Fibroblast of the aortic adventitia (primary cell): ENCODE measurements at places on chromosomes 4 and X.

GRCh38 chr4:112348488-112349158 lies 51.5 kb downstream of the ALPK1 start:
- DNase-seq, result peak; percentile 52

DNA sequence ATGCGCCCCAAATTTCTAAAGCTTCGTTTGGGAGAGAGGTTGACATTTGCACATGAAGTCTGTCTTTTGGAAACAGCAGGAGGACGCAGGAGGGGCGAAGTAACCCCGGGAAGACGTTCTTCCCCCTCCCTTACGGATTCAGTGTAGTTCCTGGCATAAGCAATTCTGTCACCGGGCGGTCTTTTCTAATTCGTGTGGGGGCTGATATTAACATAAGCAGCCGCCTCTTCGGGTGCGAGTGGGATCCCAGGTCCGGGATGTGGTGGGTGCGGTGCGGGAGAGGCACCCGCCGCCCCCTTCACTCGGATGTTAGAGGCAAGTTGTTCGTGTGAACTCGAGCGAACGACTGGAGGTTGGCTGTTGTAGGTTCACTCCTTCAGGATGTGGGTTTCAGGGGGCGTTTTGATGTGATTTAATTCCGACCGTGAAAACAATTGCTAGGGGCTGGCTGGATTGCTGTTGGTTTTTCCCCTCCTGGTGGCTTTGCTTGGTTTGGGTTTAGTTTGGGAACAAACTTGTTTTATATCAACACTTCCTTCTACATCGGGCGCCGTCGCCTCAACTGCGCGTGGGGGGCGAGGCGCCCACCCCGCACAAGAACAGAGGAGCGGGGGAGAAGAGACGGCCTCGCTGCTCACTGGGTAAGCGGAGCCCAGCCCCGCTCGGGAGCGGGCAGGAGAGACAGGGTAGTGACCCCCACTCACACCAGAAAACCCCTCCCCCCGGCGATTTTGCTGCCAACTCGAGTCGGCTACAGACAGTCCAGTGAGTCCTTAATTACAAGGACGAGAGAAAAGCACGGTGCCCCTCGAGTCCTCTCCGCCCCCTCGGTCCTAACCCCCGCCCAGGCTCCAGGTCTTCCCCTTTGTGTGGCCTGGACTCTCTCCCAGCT lies 2.9 kb upstream of the LEF1 start:
- no peak for DNase-seq

- no peak for DNase-seq
Observed at GRCh38 chr4:3419836-3420605, 21.7 kb upstream of the HGFAC start.

GRCh38 chr4:14726877-14727361 lies 275.4 kb upstream of the CPEB2 start:
- peak; percentile 57 for DNase-seq

GRCh38 chrX:44733931-44734330 lies 109.9 kb upstream of the DUSP21 start:
- no peak for DNase-seq

- DNase-seq, result peak; percentile 13
Observed at GRCh38 chr4:165855191-165855590, 17.8 kb upstream of the TLL1 start.

DNA sequence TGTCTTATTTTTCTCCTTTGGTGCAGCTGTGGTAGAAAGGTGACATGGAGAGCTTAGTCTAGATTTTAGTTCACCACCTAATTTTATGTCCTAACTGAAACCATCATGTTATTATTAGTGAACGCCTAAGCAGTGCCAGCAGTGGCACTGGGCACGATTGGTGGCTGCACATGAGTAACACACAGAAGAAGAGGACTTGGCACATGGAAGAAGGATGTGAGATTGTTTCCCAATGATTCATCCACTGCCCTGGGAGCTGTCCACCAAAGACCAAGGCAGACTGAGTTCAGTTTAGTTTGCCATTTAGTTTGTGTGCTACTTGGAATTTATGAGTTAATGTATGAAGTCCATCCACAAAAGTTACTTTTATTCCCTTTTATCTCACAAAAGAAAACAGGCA lies 68.1 kb upstream of the NAP1L5 start:
- peak; percentile 83 for DNase-seq

DNA sequence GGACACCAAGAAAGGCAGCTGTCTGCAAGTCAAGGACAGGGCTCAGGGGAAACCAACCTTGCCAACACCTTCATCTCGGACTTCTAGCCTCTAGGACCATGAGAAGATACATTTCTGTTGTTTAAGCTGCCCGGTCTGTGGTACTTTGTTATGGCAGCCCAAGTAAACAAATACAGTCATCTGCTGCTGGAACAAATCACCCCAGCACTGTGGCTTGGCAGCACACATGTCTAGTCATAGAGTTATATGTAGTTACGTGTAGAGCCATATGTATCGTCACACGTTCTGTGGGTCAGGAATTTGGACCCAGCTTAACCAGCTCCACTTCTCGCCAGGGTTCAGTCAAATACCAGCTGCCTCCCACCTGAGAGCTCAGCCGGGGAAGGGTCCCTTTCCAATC lies 2.5 kb downstream of the HTT-AS start:
- peak; percentile 43 for DNase-seq

DNA sequence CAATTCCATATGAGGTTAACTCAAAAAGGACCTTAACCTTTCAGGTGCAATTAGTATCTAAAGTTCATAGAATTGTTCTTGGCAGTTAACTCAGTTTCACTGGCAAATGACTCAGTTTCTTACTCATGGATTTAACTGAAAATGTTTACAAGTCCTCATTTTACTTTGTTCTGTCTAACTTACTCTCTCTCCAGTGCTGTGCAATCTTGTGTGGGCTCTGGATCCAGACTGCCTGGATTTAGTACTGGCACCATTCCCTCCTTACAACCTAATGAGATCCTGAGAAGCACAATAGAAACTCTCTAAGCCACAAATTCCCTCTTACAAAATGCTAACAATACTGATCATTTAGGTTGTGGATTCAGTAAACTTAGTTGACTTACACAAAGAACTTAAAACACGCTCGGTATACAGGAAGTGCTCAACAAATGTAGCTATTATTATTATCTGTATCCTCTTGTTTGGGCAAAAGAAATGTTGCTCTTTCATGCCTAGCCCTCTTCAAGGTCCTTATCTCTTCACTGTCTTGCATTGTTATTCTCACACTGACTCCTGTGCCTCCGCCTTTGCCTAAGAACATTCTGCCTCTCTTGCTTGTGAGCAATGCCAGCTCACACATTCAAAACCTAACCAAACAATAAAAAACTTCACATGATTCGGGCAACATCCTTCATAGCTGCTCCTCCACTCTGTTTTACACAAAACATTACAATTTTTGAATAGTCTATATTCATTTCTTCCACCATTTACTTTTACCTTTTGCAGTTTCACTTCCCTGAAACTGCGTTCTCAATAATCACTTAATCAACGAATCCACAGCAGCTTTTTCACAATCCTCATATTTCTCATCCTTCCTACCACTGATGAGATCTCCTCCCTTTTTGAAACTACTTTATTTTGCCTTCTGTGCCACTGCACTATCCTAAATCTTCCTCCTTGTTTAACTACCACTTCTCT lies 91.8 kb downstream of the PDE5A start:
- DNase-seq, result peak; percentile 80

DNA sequence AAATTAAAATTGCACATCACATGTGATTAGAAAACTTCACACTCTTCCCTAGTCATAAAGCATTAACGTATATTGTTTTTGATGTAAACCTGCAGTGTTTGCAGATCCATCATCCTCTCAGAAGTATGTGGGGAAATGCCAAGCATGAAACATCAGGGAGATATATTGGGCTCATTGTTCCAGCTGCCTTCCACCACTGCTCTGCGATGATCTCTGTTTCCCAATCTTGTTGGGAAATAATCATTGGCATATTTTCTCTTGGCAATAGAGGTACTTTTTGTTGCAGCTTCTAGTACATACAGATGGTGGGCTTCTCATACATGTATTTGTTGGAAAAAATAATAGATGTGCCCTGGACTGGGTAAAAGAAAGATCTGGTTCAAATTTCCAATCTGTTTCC lies 466.3 kb upstream of the HS3ST1 start:
- DNase-seq, result peak; percentile 72

- DNase-seq, result no peak
Observed at GRCh38 chr4:109962401-109962800, 49.7 kb downstream of the EGF start.

DNA sequence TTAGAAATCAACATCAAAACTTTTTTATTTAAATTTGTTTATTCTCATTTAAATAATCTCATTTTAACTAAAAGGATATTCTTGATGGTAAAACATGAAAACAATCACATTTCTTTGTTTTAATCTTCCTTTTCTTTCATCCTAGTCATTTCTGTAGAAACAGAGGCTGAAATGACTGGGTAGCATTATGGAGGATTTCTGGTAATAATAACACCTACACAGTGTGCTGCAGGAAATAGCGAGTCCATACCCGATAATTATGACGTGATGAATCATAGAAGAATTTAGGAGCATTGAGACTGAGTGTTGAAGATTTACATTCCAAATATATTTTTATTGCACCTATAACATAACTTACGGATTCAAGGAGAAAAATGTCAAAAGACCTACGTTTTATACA lies 31.4 kb upstream of the BBS12 start:
- no peak for DNase-seq

DNA sequence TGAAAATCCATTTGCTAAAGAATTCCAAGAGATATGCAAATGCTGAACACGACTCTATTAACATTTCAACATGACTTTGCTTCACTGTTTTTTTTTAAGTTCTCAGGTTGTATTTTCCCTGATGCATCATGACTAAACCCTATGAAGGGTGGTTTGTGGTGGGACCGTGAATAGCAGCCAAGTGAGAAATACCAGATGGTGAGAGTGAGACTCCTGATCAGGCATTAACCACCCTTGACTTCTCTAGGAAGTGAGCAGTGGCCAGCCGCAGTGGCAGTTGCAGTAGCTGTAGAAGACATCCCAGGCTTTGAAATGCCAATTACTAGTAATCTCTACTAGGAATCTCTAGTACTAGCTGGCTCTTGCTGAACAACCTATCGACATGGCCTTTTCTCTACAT lies 383.4 kb downstream of the FAM133A start:
- no peak for DNase-seq

DNA sequence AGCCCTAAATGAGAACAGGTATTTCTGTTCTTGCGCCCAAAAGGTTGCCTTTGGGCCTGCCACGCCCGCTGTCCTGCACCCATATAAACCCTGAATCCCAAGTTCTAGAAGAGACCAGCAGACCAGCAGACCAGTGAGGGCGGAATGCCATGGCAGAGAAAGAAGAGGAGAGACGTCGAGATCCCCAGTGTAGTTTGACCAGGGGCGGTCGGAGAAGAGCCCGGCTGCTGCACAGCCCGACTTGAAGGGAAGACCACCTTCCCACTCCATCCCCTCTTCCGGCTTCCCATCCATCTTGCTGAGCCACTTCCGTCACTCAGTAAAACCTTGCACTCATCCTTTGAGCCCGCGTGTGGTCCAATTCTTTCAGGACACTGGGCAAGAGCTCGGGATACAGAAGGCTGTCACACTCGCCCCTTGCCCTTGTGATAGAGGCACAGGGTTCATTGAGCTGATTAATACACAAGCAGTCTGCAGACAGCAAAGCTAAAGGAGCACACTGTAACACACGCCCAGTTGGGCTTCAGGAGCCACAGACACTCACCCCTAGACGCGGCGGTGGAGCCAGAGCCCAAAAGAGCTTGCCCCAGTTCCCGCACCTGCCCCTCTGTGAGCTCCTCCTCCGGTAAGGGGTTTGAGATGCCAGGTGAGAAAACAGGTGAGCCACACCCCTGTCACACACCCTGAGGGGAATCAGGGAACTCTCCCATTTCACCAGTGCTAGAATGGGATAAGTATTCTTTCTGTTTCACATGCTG lies 230.8 kb downstream of the PCDH10 start:
- DNase-seq, result no peak

- DNase-seq, result peak; percentile 19
Observed at GRCh38 chr4:98293104-98293887, 32.1 kb downstream of the RAP1GDS1 start.

GRCh38 chr4:86942185-86942666 lies 7.4 kb downstream of the AFF1 start:
- DNase-seq, result peak; percentile 65

- DNase-seq, result peak; percentile 55
Observed at GRCh38 chrX:154396973-154397887, 947 bp upstream of the RPL10 start.

- peak; percentile 58 for DNase-seq
Observed at GRCh38 chrX:103211012-103211715, 3.7 kb upstream of the BEX4 start.

DNA sequence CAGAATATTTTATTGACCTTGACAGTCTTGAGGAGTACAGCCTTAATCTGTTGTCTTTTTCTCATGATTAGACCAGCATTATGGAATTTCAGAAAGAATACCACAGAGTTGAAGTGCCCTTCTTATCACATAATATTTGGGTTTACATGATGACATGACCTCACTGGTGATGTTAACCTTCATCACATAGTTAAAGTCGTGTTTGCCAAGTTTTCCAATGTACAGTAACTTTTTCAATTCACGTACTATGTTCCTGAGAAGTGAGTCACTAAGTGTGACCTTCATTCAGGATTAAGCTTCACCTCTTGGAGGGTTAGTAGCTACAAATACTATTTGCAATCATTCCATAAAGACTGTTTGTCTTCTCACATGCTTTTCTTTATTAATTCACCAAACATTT lies 52.1 kb downstream of the RAB40A start:
- peak; percentile 26 for DNase-seq

GRCh38 chrX:6885909-6886308 lies 261.6 kb upstream of the STS start:
- no peak for DNase-seq

DNA sequence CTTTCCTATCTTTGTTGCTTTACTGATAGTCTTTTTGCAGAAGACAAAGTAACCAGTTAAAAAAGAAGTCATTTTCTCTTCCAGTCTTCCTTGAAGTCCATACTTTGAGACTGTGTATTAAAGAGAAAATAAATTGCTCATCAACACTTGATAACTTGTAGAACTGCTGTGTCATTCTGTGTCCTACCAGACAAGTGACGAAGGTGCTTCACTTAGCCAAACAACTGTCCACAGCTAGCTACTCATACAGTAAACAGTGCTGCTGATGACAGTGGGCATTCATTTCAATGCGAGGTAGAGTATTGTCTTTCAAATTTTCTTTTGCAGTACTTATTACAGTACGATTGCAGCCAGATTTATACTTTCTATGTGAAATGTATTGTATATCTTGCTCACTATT lies 11.5 kb downstream of the COL25A1 start:
- DNase-seq, result no peak

DNA sequence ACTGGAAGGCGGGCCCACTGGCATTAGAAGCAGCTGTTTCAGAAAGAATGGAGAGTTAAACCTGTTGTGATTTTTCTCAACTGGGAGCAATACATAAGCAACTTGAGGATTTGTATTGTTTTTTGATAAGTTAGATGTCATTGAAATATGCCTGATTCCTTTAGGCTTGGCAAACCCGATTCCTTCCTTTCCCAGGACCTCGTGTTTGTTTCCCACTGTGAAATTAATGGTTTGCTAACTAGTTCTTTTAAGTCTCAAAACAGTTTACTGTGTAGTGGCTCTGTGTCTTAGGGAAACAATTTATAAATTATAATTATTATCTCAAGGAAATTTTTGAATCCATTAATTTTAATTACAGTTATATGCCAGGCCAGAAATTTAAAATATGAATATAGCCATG lies 218.0 kb downstream of the DCTD start:
- DNase-seq, result no peak

- no peak for DNase-seq
Observed at GRCh38 chrX:126985981-126986380, 166.5 kb downstream of the PRR32 start.
